Activated CD4-positive, alpha-beta T cell treated with anti-CD3 and anti-CD28 coated beads, Interleukin-2, amount 50 U/mL, for 16 hours (primary cell): ENCODE measurements at places on chromosomes 12 and 14.

DNA sequence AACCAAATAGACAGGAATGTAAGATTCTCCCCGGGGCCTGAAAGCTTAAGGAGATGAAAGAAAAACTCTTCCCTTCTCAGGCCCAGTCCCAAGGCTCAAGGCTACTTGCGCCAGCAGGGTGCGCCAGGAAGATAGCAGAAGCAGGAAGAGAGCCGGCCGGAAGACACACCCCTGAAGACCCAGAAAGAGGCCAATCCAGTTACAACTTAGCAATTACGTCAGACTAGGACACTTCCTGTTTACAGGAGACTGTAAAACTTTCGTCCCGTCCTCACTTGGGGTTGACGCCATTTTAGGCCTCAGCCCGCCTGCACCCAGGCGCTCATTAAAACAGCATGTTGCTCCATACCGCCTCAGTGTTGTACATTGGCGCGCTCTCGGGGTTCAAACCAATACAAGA, 9.4 kb downstream of the COX16 start:
- DNase-seq, result no peak

GRCh38 chr14:96587823-96588385, 85.7 kb downstream of the PAPOLA start:
- DNase-seq, result no peak

DNA sequence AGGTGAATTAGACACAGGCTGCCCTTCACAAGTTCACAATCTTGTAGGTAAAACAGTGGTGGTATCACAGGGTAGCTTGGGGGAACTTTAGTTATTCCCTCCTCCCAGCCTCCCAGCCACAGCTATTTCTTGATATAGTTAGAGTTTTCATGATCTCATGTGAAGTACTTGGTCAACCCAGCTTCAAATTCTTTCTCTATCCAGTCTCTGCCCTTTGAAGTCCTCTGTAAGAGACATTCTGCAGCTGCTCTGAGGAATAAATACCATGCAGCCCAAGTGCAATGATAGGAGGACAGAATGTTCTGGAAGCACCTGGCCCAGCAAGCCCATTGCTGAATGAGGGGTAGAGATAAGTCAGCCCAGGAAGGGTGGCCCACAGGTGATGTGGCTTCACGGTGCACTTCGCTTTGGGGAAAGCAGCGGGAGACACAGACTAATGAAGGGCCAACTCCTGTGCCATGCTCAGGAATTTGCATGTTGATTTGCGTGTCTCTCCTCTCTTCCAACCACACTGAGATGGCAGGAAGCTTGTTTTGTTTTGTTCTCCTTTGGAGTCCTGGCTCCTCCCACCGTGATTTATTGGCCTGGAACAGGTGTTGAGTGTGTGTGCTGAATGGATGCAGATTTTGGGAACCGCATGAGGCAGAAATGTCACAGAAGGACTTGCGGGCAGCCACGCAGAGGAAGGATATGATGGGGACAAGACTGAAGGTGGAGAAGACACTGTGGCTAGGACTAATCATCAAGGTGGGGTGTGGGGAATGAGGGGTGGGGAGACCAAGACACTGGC, 8.0 kb upstream of the TXNRD1 start:
- DNase-seq, result no peak

DNA sequence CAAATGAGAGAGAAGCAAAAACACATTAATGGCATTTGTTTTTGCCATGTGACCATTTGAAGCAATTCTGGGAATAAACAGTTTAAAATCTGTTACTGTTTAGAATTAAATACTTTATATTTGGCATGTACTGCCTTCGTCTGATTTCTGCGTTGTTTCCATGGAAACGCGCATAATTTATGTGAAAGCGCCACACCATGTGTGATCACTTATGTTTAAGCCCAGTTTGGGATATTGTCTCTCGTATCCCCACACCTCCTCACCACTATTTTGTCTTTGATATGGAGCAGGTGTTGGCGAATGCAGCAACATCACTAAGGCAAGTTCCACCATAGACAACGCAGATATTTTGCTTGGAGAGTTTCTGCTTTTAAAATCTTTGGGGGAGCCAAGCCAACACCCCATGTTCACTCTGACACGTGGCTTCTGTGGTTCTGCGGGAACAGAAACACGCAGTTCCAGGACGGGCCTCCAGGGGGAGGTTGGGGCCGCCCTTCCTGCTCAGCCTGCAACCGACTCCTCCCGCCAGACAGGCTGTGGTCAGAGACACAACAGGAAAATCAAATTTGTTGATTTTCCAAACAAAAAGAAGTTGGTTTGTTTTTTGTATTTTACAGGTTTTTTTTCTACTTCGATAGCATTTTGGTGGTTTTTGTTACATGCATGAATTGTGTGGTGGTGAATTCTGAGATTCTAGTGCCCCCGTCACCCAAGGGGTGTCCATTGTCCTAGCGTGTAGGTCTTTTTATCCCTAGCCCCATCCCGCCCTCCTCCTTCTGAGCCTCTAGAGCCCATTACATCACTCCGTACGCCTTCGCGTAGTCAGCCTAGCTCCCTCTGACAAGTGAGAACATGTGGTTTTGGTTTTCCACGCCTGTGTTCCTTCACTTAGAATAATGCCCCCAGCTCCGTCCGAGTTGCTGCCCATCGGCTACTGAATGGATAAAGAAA, 101.9 kb upstream of the SFSWAP start:
- peak; percentile 67 for DNase-seq

DNA sequence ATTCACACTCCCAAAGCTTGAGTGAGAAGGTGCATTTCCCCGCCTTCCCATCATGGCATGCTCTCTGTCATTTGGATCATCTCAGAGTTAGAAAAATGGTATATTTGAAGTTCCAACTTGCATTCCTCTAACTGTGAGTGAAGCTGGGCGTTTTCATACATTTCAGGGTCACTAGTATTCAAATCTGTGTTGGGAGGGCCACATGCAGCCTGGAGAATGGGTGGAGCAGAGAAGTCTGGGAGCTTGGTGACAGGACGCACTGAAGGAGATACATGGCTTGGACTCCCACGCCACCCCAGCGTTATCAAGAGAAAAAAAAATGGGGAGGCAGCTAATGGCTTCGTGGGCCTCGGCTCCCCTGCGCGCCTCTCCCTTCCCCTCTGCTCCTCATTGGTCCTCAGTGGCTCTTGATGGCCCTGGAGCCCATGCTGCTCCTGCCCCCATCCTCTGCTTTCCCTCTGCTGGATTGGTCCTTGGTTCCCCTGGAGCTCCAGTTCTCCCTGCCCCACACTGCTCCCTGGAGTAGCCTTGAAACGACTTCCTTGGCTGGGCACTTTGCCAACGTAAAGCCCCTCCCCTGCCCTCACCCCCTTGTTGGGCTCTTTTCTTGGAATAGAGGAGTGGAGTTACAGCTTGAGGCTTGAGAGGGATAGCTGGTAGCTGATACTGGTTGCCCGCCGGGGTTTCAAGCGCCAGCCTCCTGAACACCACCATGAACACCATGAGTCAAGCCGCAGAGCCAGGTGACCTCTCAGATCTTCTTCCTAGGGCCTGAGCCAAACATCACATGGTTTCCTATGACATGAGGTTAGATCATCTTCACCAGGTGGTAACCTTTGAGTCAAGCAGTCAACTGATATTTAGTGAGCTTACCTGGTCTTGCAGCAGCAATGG, 139.6 kb downstream of the PRKCH start:
- no peak for DNase-seq

GRCh38 chr12:95633732-95634465, 82.6 kb upstream of the USP44 start:
- DNase-seq, result no peak

- DNase-seq, result no peak
Observed at GRCh38 chr12:95625012-95625411, 73.7 kb upstream of the USP44 start.

- no peak for DNase-seq
Observed at GRCh38 chr12:66199831-66200509, 11.0 kb downstream of the IRAK3 start.

DNA sequence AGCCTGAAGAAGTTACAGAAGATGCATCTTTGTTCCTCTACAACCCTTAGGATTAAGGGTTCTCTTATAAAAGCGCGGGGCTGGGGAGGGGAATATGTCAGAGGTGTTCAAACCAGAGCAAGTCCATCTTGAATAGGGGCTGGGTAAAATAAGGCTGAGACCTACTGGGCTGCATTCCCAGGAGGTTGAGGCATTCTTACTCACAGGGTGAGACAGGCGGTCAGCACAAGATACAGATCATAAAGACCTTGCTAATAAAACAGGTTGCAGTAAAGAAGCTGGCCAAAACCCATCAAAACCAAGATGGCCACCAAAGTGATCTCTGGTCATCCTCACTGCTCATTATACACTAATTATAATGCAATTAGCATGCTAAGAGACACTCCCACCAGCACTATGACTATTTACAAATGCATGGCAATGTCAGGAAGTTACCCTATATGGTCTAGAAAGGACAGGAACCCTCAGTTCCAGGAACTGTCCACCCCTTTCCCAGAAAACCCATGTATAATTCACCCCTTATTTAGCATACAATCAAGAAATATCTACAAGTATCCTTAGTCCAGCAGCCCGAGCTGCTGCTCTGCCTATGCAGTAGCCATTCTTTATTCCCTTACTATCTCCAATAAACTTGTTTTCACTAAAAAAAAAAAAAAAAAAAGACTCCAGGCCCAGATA, 108.1 kb upstream of the FOXN3 start:
- DNase-seq, result no peak

DNA sequence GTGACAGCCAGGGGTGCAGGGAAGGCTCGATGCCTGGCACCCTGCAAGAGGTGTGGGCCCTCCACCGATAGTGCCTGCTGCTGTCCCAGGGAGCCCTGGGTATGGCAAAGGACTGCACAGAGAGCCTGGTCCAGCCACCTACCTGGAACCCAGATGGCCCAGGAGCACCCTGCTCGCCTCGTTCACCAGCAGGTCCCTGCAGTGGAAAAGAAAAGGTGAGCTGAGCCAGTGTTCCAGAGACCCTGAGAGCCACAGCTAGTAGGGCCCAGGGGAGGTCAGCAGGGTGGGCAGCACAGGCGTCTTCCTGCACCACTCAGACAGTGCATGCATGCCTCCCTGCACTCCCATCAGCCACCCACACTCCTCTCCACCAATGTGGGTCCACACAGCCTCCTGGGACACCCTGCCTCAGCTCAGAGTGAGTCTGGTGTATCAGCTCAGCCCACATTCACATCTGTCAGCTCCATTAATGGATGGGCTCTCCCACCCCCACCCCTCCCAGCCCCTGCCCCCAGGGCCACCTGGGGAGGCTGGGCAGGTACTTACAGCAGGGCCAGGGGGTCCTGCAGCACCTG, 20.2 kb downstream of the TMEM106C start:
- no peak for DNase-seq

GRCh38 chr12:93827669-93828068, 150.5 kb downstream of the CRADD start:
- DNase-seq, result no peak

- DNase-seq, result no peak
Observed at GRCh38 chr12:57165741-57166140, 18.3 kb upstream of the LRP1-AS start.

DNA sequence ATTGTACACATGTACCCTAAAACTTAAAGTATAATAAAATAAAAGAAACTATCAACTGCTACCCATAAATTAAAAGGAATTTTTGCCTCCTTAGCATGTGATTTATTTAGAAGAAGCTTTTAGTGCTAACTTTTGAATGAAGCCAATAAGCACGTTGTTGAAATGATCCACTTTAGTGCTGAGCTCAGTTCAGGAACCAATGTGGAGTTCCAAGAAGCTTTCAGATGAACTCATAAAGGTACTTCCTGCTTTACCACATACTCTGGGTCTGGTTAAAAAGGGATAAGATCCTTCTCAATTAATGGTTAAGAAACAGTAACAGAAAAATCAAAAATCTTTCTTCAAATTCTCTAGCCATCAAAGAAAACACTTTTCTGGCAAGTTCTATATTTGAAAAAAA, 39.4 kb downstream of the TMTC1 start:
- no peak for DNase-seq

DNA sequence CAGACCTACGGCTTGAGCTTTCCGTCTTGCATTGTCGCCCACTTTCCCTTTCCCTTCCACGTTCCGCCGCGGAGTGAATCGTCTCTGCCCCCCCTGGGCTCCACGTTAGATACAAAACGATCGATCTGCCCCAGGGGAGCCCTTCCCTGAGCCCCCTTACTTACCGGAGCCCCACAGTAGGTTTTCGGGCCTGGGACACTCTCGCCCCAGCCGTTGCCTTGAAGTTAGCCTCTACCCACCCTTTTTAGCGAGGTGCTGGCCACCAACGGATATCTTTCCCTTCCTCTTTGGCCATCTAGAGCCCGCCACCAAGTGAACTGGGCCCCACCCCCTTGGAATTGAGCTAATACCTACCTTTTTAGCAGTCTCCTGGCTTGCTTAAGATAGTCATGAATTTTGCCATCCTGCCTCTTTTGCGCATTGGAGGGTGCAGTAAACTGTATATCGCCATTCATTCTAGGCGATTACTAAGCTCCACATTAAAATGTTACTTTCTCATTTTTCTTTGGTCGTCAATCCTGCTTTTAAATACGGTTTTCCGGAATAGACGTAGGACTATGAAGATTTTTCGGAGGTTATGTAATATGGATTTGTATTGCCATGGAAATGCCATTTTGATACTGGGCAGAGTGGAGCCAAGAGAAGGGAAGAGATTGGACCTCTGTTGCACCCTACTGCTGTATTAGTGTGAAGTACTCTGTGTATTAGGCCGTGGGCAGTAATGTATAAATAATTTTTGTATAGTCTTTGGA, 764 bp downstream of the RBM25 start:
- DNase-seq, result peak; percentile 18

GRCh38 chr14:75427482-75428229, at the start of gene JDP2:
JDP2 (plus strand) TSS chr14:75428022; CDS start chr14:75437921, 9,899 bp downstream.
- DNase-seq, result peak; percentile 21

- no peak for DNase-seq
Observed at GRCh38 chr12:77992760-77993159, 162.1 kb downstream of the NAV3 start.
